ENCODE measurements at places on chromosomes 7 and 10.

DNA sequence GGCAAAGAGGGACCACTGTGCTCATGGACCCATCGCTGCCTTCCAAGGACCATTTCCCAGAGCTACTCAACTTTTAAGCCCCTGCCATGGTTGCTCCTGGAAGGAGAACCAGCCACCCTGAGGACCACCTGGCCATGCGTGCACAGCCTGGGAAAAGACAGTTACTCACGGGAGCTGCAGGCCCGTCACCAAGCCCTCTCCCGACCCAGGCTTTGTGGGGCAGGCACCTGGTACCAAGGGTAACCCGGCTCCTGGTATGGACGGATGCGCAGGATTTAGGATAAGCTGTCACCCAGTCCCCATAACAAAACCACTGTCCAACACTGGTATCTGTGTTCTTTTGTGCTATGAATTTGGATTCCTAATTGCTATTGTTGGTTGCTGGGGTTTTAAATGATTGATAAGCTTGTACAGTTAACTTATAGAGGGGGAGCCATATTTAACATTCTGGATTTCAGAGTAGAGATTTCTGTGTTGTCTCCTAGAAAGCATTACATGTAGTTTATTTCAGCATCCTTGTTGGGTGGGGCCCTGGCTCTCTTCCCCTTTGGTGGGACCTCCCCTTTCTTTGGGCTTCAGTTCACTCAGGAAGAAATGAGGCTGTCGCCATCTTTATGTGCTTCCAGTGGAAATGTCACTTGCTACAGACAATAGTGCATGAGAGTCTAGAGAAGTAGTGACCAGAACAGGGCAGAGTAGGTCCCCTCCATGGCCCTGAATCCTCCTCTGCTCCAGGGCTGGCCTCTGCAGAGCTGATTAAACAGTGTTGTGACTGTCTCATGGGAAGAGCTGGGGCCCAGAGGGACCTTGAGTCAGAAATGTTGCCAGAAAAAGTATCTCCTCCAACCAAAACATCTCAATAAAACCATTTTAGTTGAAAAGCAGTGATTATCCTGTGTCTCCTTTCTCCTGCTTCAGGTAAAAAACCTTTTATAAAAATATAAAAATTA lies 19.4 kb downstream of the LAT2 start:
- DNase-seq, result no peak

DNA sequence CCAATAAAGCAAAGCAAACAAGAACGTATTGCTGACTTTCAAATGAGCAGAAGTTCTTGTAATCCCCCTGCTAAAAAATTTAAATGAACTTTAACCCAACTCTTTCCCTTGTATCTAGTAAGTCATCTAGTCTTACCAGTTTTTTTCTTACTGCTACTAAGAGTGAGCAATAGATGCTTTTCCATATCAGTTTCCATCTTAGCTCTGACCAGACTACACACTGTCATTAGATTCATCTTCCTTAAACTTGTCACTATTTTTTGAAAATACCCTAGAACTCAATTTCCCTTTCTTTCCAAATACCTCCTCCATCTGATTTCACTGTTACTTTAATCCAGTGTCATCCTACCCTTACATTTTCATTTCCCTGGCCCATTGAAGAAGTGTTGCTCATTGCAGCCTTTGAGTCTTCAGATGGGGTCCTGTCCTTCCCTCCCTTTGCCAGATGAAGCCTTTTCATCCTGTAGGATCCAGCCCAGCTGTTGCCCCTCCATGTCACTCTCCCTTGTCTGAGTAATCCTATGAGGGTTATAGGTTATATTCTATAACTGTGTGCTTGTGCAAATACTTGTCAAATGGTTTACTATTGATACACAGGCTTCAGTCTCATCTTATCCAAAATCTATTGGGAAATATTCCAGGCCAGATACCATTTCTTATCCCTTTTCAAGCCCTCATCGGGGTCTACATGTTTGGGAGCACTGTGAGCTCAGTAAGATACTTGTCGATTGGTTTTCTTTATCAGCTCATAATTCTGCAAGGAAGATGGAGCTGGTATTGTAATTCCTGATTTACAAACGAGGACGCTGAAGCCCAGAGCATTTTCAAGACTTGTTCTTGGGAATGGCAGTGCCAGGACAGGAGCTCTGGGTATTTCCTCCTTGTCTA lies 51.5 kb upstream of the ITGB1 start:
- DNase-seq, result no peak

GRCh38 chr7:47888371-47889265 lies 59.6 kb downstream of the PKD1L1 start:
- DNase-seq, result no peak

DNA sequence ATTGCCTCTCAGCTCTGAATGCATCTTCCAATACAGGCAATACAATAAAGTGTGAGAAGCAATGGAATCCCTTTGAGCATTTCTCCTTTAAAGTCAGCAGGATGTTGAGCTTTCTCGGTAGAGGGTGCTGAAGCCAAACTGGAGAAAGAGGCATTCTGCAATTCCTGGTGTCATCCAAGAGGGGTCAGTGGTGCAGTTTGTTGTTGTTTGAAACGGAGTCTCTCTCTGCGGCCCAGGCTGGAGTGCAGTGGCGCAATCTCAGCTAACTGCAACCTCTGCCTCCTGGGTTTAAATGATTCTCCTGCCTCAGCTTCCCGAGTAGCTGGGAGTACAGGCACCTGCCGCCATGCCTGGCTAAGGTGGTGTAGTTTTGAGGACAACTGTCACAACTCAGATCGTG lies 486.5 kb downstream of the CALN1 start:
- no peak for DNase-seq

DNA sequence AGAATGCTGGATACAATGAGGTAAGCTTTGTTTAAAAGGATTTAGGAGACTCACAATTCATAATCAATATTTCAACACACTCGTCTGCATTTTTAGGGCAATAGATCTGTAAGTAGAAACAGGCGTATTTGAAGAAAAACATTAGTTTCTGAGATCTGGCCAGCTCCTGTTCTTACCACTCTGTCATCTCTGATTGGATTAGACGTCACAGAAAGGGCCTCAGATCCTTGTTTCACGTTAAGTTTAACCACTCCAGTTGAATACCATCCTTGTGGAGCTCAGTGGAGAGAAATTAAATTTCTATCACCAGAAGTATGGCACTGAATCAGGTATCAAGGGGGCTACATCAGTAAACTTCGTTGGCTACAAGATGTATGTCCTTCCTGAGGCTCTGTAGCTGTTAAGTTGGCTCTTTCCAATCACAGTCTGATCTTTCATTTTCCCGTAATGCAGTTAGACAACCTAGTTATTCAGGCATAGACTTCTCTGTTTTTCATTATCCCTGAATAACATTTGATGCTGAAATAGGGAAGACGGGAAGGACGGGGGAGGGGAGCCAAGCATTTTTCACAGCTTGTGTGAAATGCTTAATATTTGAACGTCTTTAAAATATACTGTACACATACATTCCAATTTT lies 659.2 kb upstream of the GALNT17 start:
- no peak for DNase-seq

DNA sequence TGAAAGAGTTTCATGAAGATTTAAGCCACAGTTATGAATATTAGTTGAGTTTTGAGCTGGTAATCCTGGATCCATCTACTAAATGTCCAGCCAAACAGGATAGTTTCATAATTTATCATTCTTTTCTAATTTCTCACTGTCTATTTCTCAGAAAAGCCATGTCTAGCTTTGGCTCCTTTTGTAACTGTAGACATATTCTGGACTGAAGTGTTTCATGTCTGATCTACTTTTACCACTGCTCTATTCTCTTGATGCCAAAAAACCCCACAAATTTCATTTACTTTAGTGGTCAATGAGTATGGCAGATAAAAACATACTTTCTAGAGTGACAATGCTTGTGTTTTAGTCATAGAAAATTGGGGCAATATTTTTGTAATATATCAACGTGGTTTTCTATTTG lies 61.2 kb downstream of the ICA1 start:
- no peak for DNase-seq

GRCh38 chr7:29328811-29329210 lies 134.2 kb downstream of the CHN2 start:
- no peak for DNase-seq

DNA sequence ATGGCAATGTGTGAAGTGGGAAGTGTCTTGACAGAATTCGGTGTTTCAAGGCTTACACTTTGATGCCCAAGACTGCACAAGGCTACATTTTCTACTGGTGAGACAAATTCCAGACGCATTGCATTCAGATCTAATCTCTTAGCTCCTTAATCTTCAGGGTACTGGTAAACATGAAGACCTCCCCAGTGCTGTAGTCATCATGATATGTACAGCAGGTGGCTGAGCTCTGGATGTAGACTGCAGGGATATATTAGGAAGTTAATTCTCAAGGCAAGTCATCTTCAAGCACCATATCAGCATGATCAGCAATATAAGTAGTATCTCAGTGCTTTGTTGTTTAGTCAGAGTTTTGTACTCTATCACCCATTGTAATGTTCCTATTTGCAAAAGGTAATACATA lies 61.8 kb downstream of the IKZF1 start:
- no peak for DNase-seq

DNA sequence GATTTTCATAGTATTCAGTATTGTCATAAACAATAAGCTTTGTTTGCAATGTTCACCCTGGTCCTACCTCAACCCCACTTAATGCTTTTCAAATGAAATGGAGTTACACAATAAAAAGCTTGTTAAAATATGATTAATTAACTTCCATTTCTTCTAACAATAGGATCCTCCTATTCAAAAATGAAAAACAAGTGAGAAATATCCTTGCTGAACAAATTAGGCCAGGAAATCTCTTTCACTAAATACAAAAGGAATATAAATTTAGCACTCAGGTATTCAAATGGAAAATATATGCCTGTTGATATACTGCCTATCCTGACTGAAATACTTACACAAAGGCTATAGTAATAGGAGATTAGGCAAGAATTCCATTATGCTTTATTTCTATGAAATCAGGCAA lies 323.4 kb upstream of the GRM3 start:
- DNase-seq, result no peak

- no peak for DNase-seq
Observed at GRCh38 chr7:28625432-28625831, 213.1 kb downstream of the CREB5 start.

GRCh38 chr7:150801946-150802771 lies 1.6 kb downstream of the TMEM176A start:
- no peak for DNase-seq

- no peak for DNase-seq
Observed at GRCh38 chr7:1028775-1029636, 15.3 kb upstream of the GPR146 start.

DNA sequence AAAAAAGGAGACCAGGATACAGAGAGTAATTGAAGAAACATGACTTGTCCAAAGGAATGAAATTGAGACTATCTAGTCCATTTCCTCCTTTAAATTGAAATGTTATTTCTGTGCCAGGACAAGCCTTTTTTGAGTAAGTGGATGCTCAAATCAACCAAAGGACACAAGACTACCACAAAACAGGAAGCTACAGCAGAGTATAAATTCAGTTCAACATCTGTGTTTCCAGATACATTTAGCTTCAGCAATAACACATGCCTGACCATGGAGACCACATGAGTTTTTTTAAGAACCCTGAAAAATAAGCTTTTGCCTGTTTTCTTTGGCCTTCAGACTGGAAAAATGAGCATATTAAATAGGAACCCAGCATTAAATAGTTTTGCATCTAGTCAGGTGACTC lies 707.5 kb downstream of the ZWINT start:
- no peak for DNase-seq

DNA sequence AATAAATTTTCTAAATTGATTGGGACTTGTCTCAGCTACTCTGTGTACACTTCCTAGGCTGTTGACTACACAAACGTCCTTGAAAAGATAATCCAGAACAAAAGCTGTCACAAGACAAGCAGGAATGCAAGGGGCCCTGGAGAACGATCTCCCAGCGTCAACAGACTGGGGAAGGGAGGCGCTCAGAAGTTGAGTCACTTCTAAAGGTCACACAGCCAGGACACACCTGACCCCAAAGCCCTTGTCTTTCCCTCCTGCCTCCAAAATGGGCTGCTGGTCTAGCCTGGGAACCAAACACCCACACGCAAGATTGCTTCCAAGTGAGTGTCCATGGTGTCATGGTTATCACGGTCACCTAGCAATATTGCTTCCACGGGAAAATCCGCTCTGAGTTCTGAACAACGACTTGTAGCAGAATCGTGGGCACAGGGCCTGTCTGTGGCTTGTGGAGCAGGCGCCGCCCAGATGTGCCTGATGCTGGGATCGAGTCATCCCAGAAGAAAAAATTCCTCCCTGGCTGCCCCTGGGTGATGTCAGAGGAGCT lies 49.8 kb downstream of the SPOCK2 start:
- no peak for DNase-seq

GRCh38 chr7:114310345-114311110 lies 104.1 kb upstream of the FOXP2 start:
- no peak for DNase-seq

DNA sequence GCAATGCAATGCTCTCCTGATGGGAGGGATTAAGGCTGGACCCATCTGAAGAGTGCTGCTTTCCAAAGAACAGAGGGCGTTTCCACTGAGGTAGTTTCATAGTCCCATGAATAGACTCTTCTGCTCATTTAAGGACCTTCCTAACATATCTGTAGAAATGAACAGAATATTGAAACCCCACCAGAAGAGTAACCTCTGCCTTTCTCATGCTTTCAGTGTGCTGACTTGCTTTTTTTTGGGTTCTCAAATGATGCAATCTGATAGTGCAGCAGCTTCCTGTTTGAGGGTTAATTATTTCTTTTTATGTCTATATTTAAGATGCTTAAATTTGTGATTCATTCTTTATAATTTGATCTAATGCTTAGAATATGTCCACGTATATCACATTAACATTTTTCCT lies 82.2 kb downstream of the GATA3 start:
- no peak for DNase-seq

DNA sequence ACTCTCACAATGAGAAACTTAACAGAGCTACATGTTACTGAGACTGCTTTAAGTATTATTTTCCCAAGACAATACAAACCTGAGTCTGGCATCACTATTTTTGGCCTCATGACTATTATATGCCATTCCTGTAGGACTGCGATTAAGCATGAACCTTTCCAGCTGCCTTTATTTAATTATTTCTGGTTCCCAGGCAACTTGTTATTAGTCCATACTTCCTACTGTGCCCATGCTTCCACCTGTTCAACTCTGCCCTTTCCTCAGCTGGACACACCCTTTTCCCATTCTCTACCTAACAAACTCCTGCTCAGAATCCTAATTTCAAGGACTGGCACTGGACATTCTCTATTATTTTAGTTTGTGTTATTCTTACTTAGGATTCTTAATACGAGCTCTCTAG lies 8.1 kb upstream of the CROT start:
- DNase-seq, result no peak

DNA sequence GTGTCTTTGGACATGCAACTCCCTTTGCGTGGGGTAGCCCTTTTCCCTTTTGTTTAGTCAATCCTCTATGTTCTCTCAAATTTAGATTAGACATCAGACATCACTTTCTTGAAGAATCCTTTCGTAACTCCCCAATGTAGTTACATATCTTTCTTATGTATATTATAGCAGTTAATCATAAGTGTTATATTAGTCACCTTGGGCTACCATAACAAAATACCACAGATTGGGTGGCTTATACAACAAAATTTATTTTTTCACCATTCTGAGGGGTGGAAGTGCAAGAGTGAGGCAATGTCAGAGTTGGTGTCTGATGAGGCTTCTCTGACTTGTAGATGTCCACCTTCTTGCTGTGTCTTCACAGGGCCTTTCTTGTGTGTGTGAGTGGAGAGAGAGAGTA lies 105.7 kb downstream of the PHTF2 start:
- DNase-seq, result no peak
